ENCODE measurements at places on chromosomes 12 and 14.

GRCh38 chr12:104583301-104583700, 126.6 kb downstream of the CHST11 start:
- DNase-seq = no peak

DNA sequence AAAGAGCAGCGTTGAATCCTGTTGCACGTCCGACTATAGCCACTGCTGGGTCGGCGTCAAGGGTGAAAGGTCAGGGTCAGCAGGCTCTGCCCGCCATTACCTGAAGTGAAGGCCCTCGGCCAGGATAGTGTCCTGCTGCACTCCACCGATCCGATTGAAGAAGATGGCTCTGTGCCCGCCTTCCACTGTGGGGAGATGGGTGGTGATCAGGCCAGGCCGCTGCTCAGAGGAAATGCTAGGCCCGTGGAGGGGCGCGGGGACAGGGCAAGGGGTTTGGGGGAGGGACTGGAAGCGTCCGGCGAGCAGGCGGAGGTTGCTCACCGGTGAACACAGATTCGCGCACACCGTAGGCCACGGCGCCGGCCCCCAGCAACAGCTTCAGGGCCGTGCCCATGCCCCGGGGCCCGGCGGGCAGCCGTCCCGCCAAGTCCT, 352 bp downstream of the PHB2 start:
- DNase-seq = no peak

DNA sequence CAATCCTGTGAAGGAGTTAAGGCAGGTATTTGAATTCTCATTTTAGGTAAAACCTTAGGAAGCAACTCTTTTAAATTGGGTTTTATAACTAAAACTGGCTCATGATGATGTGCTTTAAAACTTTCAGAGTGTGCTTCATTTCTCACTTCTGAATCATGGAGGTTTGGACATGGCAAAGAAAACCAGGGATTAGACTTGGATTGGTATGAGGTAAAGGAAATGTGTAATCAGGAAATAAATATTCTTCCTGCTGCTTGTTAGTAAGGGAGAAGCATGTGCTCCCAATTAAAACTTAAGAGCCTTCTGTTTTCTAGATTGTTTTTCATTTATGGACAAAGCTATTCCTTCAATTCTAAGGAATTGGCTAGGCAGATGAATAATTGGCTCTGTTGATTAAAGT, 57.4 kb downstream of the FBXO33 start:
- no peak for DNase-seq

DNA sequence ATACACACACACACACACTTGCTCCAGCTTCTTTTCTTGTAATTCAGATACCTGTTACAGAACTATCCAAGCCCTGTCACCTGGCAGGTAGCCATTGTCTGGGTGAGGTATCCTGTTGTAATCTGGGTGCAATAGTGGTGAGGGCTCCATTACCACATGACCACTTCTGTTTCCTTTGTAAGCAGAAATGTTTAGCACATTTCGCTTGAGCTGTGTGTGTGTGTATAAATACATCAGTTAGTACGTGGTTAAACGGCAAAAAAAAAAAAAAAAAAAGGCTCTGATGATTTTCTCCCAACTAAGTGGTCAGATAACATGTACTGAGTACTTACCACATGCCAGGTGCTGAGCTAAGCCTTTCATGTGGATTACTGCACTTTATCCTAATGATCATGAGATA, 129.3 kb upstream of the SSTR1 start:
- DNase-seq = peak; percentile 18

- DNase-seq = no peak
These were observed 27.0 kb upstream of the HIGD1C start for GRCh38 chr12:50925342-50925651.

- no peak for DNase-seq
These were observed 96.8 kb downstream of the LGR5 start for GRCh38 chr12:71536279-71536938.

DNA sequence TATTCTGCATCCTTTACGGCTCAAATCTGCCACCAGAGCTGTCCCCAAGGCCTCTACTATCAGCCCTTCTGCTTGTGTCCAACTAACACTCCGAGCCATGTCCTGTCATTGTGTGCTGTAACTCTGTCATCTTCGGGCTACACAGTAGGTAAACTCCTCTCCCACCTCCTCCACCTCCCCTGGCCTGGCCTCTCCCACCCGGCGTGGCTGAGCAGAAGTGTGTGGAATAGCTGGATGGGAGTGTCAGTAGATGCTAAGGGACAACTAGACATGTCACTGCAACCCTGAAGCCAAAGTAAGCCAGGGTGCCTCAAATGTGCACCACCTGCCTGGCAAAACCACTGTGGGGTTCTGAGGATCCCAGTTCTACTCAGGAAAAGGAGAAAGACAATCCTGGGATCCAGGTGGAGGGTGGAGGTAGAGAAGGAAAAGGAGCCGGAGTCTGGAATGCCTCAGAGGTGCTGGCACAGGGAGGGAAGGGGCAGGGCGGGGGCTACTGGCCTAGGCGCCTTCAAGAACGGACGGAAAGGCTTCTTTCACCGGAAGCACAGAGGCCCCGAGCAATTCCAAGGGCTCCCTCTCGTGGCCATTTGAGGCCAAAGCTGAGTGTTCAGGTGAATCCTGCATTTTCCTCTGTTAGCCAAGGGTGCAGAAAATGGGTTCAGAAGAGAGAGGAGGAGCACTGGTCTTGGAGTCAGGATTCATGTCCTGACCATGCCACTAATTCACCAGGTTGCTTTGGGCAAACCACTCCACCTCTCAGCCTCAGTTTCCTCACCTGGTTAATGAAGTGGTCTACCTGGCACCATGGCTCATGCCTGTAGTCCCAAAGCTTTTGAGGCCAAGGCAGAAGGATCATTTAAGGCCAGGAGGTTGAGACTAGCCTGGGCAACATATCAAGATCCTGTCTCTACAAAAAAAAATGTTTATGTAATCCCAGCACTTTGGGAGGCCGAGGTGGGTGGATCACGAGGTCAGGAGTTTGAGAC, 20.5 kb upstream of the FAM181A start:
- DNase-seq = peak; percentile 25

DNA sequence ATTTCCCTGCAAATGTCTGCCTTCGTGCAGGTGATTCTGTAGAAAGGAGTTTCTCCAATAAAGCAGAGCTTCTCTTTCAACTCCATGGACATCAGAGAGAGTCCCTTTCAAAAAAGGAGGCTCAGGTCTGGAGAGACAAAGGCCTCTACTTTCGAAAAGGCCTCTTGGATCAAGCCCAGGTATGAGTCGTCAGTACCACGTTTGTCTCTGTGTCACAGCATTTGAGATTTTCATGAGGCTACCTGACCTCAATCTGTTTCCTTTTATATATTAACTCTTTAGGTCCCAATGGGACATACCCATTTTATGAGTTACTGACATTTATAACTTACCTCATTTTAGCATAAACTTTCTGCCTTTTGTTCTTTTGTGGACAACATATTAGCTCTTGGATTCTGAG, 290.8 kb downstream of the RPAP3 start:
- DNase-seq = no peak

DNA sequence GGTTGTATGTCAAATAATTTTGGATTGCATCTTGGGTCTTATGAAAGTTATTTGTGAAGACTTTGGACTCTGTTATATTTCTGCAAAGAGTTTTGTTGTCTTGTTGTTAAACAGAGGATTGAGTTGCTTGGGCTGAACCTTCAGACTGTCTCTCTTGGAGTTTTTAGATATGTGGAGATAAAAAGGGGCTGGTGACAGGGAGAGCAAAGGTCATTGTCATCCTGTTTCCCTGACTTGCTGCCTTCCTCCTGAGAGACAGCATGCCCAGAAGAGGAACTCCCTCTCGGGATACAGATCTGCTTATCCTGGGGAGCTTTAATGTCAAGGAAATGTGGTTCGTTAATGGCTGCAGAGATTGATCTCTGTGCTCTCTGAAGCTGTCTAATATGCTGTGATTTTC, 47.6 kb upstream of the RFLNA start:
- no peak for DNase-seq

DNA sequence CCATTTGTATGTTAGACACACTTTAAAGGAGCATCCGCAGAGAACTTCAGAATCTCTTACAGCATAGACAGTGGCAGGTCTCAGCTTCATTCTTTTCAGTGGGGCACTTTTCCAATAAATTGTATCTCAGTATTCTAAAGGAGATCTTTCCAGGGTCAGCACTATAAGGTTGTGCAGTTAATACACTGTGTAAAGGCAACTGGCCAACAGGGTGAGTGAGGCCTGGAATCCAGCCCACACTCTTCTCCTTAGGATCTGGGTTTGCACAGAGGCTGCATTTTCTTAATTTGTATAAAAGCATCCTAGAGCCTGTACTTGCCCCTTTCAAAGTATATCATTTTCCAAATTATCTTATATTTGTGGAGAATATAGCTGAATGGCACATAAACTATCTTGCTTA, 94.2 kb downstream of the MYF5 start:
- DNase-seq = no peak

DNA sequence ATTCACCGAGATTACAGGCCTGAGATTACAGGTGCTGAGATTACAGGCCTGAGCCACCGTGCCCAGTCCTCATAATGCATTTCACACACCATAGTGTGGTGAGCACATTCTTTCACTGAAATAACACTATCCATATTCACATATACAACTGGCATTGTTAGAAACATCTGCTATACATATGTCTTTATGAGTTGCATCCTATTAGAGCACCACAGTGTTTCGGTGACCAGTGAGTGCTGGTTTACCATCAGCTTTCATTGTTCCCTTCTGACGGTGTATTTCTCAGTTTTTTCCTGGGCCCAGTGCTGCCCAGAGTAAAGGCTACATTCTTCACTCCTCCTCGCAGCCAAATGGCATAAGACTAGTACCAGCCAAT, 96.2 kb upstream of the FGD4 start:
- no peak for DNase-seq

- DNase-seq = no peak
These were observed 29.3 kb downstream of the PRKCH start for GRCh38 chr14:61350427-61351270.

DNA sequence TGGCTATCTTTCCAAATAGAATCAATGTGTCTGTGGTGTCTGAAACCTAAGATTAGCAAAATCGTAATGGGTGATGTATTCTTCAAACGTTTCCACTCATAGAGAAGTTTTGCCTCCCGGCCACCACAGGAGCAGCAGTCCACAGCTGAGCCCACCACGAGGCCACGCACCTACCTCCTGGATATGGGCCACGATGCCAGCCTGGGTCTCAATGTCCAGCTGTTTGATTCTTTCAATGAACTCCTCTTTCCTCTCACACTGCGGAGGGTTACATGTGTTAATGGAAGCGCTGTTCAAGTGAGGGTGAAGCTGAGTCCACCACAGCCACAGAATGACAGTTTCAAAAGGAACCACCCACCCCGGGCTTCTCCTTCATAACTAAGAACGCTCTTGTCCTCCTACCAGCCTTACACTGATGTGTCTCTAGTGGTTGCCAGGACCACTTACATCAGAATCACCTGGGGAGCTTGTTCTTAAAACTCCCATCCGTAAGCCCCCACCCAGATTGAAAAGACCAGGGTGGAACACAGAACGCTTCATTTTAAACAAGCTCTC, 75.3 kb downstream of the CCDC88C start:
- no peak for DNase-seq

GRCh38 chr14:23060536-23061260, 3.4 kb upstream of the CDH24 start:
- no peak for DNase-seq

- DNase-seq = no peak
These were observed 484 bp downstream of the ALKBH1 start for GRCh38 chr14:77707355-77707723.

DNA sequence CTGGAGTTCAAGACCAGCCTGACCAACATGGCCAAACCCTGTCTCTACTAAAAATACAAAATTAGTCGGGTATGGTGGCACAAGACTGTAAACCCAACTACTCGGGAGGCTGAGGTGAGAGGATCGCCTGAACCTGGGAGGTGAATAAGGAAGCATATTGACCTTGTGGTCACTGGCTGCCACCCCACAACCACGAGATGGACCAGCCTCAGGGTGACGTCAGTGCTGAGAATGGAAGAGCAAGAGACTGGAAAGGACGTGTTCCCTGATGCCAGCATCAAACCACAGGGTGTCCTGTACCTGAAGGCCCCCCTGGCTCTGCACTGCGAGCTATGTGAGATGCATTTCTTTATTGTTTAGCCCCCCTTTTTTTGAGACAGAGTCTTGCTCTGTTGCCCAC, 45.9 kb upstream of the BDKRB2 start:
- DNase-seq = no peak

GRCh38 chr14:106551265-106551664, 1024.9 kb downstream of the TMEM121 start:
- DNase-seq = no peak

- no peak for DNase-seq
These were observed 80.7 kb downstream of the KCNA5 start for GRCh38 chr12:5124401-5124800.

- no peak for DNase-seq
These were observed 388.0 kb downstream of the VRK1 start for GRCh38 chr14:97185186-97185585.

- no peak for DNase-seq
These were observed 36.0 kb downstream of the PUS7L start for GRCh38 chr12:43722621-43723020.

- DNase-seq = no peak
These were observed 146.6 kb upstream of the PLEKHG7 start for GRCh38 chr12:92556141-92556540.

DNA sequence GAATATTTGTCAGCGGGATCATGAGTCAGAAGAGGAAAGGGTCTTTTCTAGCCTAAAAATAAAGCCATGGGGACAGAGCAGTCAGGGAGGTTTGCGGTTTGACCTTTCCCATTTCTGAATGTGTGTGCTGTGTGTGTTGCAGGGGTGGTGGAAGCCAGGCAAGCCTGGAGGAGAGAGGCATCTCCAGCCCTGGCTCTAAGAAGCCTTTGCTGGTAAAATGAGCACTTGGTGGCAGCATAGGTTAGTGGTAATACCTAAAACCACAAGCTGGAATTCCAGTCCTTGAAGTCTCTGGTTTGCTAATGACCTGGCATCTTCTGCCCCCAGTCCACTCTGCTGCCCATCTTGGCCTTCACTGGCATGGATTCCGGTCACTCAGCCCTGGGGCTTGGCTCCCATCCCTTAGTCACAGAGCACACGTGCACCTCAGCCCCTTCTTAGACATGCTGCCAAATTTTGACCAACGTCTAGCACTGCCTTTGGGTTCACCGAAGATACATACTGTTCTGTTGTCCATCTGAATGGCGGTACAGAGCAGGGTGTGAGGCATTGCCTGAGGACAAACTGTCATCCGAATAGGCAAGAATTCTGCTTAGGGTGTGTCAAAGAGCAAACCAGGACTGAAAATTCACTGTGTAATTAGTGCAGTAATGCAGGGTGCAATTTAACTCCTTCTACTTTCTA, 52.7 kb downstream of the KCNA5 start:
- DNase-seq = no peak

- DNase-seq = no peak
These were observed 3.3 kb downstream of the NKX2-8 start for GRCh38 chr14:36579001-36579555.

DNA sequence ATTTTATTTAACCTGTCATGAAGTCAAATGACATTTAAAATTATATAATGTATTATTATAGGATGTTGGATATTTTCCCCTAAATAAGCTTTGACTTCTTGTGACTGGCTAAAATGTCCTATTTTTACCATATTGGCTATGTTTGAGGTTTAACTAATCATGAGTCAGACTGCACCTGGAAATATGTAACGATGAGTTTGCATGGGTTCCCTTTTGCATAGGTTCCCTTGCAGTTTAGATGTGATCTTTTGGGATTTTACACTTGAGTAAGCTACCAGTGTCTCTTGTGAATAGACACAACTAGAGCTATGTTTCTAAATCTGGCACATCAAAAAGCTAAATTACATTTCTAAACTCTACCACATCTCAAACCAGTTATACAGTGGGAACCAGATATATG, 5.2 kb downstream of the PDZRN4 start:
- DNase-seq = no peak

- no peak for DNase-seq
These were observed 28.2 kb upstream of the BCAT1 start for GRCh38 chr12:24977060-24977459.

Data from stimulated activated CD4-positive, alpha-beta T cell treated with anti-CD3 and anti-CD28 coated beads, Interleukin-1b, Interleukin-23, amount 100 ng/mL, for 1 hour (primary cell).